ENCODE measurements at places on chromosomes 16 and 17.

GRCh38 chr17:81917565-81918332 is at the start of gene SIRT7:
SIRT7 (minus strand) TSS chr17:81918176; CDS start chr17:81918131, 45 bp downstream.
- DNase-seq = peak; percentile 74

DNA sequence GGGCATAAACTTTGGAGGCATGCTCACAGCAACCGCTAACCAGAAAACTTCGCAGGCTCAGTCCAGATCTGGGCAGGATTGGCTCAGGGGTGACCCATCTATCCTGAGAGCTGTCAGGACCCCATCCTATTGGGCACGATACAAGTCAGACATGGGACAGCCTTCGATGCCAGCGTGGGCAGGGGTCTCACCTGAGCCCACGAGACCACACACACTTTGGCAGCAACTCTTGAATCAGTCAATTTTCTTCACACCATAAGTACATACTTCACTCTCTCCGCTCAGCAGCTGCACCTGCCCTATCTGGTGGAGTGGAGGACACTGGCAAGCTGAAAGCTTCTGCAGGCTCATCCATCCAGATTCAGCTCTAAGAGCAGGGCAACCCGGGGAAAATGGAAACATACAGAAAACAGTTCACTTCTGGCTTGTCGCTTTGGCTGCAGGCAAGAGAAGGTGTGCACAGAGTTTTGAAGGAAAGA is 48.3 kb downstream of the ZFHX3 start:
- DNase-seq = peak; percentile 46

- DNase-seq = no peak
These were observed 9.9 kb downstream of the TBX2 start for GRCh38 chr17:61409301-61410112.

- no peak for DNase-seq
These were observed 29.9 kb downstream of the AP1G1 start for GRCh38 chr16:71778780-71779179.

DNA sequence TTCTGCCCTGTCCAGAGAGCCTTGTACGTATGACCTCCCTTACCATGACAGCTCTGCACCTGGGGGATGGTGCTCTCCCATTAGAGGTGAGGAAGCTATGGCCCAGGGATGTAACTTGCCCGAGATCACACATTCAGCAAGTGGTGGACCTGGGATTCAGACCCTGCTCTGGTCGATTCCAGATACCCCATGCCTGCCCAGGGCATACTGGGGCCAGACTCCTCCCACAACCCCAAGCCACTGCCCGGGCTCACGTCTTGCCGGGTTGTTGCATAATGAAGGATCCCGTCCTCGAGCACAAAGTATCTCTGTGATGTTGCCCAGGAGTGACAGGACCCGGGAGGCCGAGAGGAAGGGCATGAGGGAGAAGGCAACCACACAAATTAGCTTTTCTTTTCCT is 2.1 kb downstream of the OSBPL7 start:
- DNase-seq = no peak

- DNase-seq = no peak
These were observed 53.0 kb upstream of the YPEL2 start for GRCh38 chr17:59278406-59278805.

DNA sequence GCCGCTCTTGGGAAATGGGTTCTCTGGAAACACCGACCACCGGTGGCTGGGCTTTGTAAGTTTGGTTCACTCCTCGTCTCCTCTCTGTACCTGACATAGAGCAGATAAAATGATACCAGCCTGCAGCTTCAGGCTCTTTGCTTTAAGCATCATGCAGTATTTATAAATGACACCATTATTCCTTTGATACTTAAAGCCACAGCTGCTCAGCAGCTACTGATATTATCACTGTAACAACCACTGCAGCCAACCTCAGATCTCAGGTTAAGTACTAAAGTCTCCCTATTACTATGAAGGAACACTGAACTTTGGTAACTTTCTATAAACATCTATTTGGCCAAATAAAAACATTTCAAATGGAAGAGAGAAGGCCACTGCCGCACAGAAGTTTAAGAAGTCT is 34.6 kb downstream of the PDIA2 start:
- DNase-seq = no peak

DNA sequence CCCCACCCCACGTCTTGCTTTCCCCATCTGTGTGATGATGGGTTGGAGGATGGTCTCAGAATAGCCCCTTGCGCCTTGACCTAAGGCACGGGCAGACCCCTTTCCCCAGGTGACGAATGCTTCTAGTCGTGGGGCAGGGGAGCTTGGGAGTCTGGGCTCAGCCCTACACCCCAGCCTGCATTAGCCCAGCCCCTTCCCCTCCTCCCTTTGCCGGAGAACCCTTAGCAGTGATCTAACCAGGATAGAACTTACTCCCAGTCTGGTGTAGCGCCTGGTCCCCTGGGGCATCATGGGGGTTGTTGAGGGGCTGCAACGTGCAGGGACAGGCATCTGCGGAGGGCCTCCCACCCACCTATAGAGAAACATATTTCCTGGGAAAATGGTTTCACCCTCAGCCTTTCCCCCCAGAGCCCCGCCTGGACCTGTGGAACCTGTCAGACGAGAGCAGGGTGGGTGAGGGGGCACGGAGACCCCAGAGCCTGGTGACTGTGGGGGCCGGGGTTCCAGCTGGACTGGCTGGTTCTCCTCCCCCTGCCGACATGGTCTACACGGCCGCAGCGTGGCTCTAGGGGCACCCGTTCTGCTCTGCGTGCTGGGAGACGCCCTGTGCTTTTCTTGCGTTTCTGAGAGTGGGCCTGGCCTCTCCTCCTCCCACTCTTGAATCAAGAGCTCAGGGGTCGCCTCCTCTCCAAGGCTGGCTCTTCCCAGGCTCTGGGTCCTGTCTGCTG is 4.7 kb downstream of the SMTNL2 start:
- no peak for DNase-seq

DNA sequence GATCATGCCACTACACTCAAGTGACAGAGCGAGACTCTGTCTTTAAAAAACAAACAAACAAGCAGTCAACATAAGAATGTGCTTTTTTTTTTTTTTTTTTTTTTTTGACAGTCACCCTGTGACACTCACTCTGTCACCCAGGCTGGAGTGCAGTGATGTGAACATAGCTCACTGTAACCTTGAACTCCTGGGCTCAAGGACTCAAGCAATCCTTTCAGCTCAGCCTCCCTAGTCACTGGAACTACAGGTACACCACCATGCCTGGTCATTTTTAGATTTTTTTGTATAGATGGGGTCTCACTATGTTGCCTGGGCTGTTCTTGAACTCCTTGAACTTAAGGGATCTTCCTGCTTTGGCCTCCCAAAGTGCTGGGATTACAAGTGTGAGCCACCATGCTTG is 15.3 kb upstream of the CHP2 start:
- DNase-seq = no peak

DNA sequence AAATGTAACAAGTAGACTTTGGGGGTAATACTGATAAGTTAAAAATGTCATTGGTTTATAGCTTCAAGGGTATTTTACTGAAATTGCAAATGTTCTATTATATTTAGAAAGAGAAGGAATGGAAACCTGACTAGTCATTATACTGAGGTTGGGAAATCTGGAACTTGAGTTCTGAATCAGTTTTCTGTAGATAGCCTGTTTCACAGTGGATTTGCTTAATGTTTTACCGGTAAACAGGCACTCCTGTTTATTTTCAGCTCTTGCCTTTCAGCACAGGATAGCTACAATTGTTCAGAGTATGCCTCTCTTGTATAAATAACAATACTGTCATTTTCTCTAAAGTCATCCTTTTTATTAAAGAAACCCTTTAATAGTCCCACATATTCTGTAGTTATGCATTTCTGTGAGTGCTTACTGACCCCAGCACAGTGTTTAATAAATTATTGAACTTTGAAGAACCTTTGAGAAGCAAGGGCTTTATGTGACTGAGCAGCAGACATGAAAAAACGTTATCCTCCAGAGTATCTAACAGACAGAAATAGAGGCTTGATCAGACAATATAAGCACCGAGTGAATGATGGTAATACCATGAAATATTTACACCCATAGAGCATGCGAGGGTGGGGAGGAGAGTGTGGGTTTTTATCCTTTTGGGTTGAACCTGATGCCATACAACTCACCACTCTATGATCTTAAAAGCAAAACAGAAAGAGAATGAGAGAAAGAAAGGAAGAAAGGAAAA is 58.2 kb downstream of the FTO start:
- DNase-seq = no peak

GRCh38 chr16:629185-629832 is 1.5 kb upstream of the WFIKKN1 start:
- DNase-seq = no peak

DNA sequence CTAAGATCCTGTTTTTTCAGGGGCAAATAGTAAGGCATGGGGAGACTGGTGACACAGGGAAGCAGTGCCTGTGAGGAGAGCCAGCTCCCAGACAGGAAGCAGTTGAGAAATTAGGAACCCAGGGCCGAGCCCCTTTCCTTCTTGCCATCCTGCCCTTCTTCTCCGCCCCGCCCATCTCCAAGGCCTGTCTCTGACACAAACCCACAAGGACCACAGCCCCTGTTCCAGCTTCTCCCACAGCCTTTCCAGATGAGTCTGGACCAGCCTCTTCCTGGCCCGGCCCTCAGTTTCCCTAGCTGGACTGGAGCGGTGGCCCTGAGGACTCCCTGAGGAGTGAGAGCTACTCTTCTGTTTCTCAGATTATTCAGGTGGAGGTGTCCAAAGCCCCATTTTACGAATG is 9.9 kb downstream of the CCDC102A start:
- DNase-seq = no peak

GRCh38 chr17:68600067-68600930 is 868 bp downstream of the FAM20A start:
- DNase-seq = no peak

GRCh38 chr17:50426814-50427787 is 1.1 kb downstream of the ACSF2 start:
- no peak for DNase-seq

GRCh38 chr16:7086822-7087616 is 245.6 kb upstream of the RBFOX1 start:
- DNase-seq = peak; percentile 7

GRCh38 chr17:56742601-56743000 is 91.1 kb downstream of the C17orf67 start:
- no peak for DNase-seq

DNA sequence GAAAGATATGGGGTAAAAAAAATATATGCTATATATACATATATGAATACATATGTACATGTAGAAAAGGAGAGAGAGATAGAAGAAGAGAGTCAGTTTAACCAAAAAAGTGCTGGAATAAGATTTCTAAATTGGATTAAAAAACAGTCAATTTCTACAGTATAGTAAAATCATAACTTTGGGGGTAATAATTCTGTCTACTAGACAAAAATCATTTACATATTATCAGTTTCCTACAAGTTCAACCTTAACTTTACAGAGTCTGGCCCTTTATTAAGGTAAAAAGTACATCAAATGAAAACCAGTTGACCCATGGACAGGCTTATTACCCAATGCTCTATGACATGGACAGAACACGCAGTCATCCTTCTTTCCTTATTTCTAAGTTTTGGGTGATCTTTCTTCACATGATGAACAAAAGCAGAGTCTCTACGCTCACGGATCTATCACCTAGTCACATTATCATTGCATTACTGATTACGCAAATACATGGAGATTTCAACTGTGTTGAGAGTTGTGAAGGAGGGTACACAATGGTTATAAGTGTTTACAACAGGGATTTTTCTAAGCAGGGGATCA is 63.9 kb upstream of the SMIM36 start:
- DNase-seq = no peak

- DNase-seq = peak; percentile 40
These were observed 5.3 kb upstream of the ZNF689 start for GRCh38 chr16:30615358-30616091.
